ENCODE measurements at places on chromosomes 1 and 21. TPM values are rescaled to one million over a fixed set of nuclear protein-coding genes. Genes with fewer than 3 reads are reported as not detected.

The SERPINC1 gene
- 742 TPM for total RNA-seq

The MATN1 gene
- total RNA-seq, result not detected

The TEKT2 gene
- total RNA-seq, result 0.14 TPM

The FCRL6 gene
- total RNA-seq, result 0.09 TPM

The SH2D1B gene
- total RNA-seq, result 0.33 TPM

The CLEC20A gene
- 0.33 TPM for total RNA-seq

The THEMIS2 gene
- 15.4 TPM for total RNA-seq

- no peaks in the 10 kb centered on the region for H3K36me3 ChIP-seq
- H3K4me1 ChIP-seq, result no peaks in the 10 kb centered on the region
- no peak overlapping the region for H3K27ac ChIP-seq
Measured at GRCh38 chr1:29673669-29674626, 437.6 kb downstream of the PTPRU start.

- H3K36me3 ChIP-seq, result no peaks in the 10 kb centered on the region
- no peaks in the 10 kb centered on the region for H3K4me1 ChIP-seq
- H3K27ac ChIP-seq, result peak overlapping the region; percentile 14
- H3K27me3 ChIP-seq, result no peaks in the 10 kb centered on the region
Measured at GRCh38 chr1:244325056-244325758, 126.5 kb downstream of the ADSS2 start.

- no peak overlapping the region for H3K4me3 ChIP-seq
- H3K27me3 ChIP-seq, result no peaks in the 10 kb centered on the region
- no peak for DNase-seq
- peaks cover 7% of the 10 kb centered on the region for H3K4me1 ChIP-seq
Measured at GRCh38 chr1:165376041-165376810, 19.7 kb upstream of the LMX1A start.

- H3K4me1 ChIP-seq, result no peaks in the 10 kb centered on the region
- H3K36me3 ChIP-seq, result no peaks in the 10 kb centered on the region
- peak overlapping the region; percentile 25 for H3K27ac ChIP-seq
- H3K27me3 ChIP-seq, result no peaks in the 10 kb centered on the region
Measured at GRCh38 chr21:31161157-31161556, 122.9 kb upstream of the KRTAP19-8 start.

DNA sequence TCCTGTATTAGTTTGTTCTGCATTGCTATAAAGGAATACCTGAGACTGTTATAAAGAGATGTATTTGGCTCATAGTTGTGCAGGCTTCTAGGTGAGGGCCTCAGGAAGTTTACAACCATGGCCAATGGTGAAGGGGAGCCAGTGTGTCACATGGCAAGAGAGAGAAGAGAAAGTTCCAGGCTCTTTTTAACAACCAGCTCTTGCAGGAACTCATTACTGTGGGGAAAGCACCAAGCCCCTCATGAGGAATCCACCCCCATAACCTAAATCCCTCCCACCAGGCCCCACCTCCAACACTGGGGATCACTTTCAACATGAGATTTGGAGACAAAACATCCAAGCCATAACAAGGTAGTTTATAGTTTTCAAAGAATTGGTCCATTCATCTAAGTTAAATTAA is 5.0 kb upstream of the MEAF6 start:
- H3K36me3 ChIP-seq, result no peaks in the 10 kb centered on the region
- H3K4me1 ChIP-seq, result peaks cover 7% of the 10 kb centered on the region
- no peaks in the 10 kb centered on the region for H3K27me3 ChIP-seq
- H3K4me3 ChIP-seq, result no peak overlapping the region
- no peak for DNase-seq
- no peak overlapping the region for H3K27ac ChIP-seq

DNA sequence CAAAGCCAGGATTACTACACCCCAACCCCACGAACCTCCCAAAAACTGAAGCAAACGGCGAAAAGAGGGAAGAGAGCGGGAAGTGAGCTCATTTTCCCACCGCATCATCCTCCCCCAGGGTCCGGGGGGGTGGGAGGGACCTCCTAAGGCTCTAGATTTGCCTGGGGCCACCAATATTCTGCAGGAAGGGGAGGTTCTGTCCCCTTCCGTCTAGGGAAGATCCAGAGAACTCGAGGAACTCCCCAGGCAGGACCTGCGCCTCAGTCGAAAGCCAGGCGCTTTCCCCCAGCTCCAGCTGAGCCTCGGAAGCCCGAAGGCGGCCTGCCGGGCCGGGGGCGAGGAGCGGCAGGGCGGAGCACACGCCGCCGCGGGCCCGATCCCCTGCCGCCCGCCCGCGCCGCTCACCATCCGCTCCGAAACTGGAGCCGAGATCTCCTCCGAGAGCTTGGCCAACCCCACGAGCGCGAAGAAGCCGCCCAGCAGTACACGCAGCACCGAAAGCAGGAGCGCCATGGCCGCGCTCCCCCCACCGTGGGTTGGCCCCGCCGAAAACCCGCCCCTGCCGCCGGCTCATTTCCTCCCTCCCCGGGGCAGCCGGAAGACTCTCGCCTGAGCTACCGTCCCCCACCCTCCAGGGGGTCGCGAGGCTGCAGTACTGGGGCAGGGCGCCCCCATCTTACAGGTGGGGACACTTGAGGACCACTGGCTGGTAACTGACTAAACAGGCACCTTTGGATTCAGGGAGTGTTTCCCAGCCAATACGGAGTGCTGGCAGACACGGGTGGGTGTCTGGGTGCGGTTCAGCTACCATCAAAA is at the start of gene TMEM35B:
TSS of gene TMEM35B (minus strand) at position 555 of the 816 bp plus-strand sequence. CDS start at position 513, 42 bp downstream.
- H3K36me3 ChIP-seq, result peaks cover 6% of the 10 kb centered on the region
- peaks cover 11% of the 10 kb centered on the region for H3K4me1 ChIP-seq
- H3K4me3 ChIP-seq, result peak within 1 kb of the TSS; percentile 83
- peak; percentile 57 for DNase-seq

DNA sequence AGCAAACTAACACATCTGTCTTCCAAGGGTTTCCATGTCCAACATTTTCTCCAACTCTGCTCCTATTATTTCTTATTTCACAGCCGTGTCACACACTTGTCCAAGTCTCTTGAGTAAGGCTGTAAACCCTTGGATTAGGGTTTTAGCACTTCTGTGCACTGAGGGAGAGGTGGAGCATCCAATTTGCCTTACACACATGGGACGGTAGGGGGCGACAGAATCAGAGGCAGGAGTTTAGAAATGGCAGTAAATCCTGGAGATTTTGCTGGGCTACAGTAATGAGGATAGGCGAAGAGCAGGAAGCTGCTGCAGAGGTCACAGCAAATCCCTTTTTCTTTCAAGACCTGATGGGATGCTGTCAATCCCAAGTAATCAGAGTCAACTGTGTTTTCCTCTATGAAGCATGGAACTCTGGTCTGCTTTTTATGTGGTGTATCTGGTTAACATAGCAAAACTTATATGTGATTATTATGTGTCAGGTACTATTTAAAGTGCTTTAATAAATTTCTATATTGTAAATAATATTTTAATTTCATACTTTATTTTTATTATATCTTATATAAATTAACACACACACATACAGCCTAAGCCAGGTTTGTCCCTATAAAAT is 15.4 kb upstream of the LCE5A start:
- no peaks in the 10 kb centered on the region for H3K27me3 ChIP-seq
- no peaks in the 10 kb centered on the region for H3K4me1 ChIP-seq
- H3K36me3 ChIP-seq, result no peaks in the 10 kb centered on the region
- no peak overlapping the region for H3K4me3 ChIP-seq
- no peak for DNase-seq

DNA sequence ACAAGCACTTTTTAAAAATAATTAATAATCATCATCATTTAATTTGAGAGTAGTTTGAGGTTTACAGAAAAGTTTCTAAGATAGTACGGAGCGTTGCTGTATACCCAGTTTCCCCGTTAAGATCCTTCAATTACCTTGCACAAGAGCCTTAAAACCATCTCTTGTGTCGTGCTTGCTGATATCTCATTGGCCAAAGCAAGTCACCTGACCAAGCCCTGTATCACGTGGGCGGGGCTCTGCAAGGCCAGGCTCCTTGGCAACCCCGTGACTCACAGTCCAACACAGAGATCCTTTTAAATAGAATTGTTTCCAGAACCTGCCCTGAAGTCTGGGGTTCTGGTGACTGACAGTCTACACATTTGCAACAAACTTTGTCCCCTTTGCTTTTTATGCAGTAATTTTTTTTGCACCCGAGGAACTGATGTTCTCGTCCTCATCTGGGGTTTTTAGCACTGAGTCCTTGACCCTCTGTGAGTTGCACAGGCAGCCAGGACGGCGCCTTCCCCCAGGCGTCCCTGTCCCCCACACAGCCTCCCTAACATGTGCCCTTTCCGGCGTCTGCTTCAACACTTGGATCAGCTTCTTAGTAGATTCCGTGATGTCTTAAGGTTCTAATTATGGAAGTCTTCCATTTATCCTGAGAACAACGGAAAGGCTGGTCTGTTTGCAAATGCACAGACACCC is 183.3 kb upstream of the TMEM51 start:
- H3K27me3 ChIP-seq, result no peaks in the 10 kb centered on the region
- H3K27ac ChIP-seq, result peak overlapping the region; percentile 19
- H3K36me3 ChIP-seq, result no peaks in the 10 kb centered on the region
- no peak for DNase-seq
- no peak overlapping the region for H3K4me3 ChIP-seq

DNA sequence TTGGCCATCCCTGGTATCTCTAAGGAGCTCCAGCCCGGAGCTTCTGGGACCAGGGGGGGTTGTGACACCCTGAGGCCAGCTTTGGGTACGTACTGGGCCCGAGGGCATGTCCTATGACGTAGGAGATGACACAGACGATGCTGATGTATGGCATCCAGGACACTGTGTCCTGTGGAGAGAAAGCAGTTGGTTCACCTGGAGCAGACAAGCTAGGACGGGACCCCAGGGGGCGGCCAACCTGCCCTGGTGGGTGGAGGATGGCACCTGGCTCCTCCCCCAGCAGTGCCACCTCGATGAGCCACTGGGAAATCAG is 12.1 kb upstream of the SLC2A7 start:
- no peak for DNase-seq
- H3K4me3 ChIP-seq, result no peak overlapping the region
- no peak overlapping the region for H3K27ac ChIP-seq
- no peaks in the 10 kb centered on the region for H3K4me1 ChIP-seq
- H3K36me3 ChIP-seq, result no peaks in the 10 kb centered on the region

DNA sequence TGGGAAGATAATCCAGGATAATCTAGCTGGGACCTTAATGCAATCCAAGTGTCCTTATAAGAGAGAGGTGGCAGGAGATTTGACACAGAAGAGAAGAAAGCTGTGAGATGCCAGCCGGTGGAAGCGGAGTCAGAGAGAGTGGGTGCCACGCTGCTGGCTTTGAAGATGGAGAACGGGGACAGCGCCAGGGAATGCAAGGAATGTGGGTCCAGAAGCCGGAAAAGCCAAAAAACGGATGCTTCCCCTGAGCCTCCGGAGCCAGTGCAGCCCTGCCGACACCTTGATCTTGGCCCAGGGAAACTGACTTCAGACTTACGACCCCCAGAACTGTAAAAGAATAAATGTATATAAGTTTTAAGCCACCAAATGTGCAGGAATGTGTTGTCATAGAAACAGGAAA is 152.6 kb downstream of the ZNF281 start:
- H3K4me3 ChIP-seq, result no peak overlapping the region
- H3K4me1 ChIP-seq, result no peaks in the 10 kb centered on the region
- H3K36me3 ChIP-seq, result no peaks in the 10 kb centered on the region
- H3K27ac ChIP-seq, result no peak overlapping the region
- no peaks in the 10 kb centered on the region for H3K27me3 ChIP-seq

DNA sequence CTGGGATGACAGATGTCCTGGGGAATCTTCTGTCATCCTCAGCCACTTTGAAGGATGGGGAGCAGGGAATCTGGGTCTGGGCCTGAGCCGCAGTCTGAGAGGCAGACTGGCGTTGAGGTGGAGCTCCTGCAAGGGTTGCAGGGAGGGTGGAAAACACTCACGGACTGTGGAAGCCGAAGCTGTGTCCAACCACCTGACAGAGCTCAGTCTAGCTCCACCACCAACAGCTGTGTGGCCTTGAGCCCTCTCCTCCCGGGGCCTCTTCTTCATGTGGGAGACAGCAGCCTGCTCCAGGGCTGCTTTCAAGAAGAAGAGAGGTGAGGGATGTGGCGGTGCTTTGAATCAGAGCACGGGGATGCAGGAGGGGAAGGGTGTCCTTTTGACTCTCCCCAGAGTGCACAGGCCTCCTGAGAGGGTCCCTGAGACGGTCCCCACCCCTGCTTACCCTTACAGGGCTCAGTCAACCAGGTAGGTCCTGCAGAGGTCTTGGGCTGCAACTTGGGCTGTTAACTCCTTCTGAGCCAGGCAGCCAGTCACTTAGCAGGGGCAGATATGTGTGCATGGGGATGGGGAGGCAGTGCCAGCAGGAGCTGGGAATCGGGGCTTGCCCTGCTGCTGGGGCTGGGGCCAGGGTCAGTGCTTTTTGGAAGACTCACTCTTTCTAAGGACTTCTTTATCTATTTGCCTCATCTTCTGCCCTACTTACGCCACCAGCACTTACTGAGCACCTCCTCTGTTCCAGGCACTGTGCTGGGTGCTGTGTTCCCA is 216.3 kb downstream of the PTPRU start:
- no peak overlapping the region for H3K4me3 ChIP-seq
- H3K27me3 ChIP-seq, result no peaks in the 10 kb centered on the region
- no peaks in the 10 kb centered on the region for H3K36me3 ChIP-seq
- DNase-seq, result no peak
- H3K27ac ChIP-seq, result no peak overlapping the region

GRCh38 chr1:33459691-33460090 is 12.8 kb upstream of the ZSCAN20 start:
- H3K4me3 ChIP-seq, result no peak overlapping the region
- H3K27ac ChIP-seq, result no peak overlapping the region
- no peaks in the 10 kb centered on the region for H3K36me3 ChIP-seq
- H3K4me1 ChIP-seq, result no peaks in the 10 kb centered on the region
- no peak for DNase-seq

GRCh38 chr1:8870103-8870502 is 8.4 kb downstream of the ENO1 start:
- no peaks in the 10 kb centered on the region for H3K27me3 ChIP-seq
- no peak for DNase-seq
- no peak overlapping the region for H3K4me3 ChIP-seq
- H3K27ac ChIP-seq, result peak overlapping the region; percentile 95

DNA sequence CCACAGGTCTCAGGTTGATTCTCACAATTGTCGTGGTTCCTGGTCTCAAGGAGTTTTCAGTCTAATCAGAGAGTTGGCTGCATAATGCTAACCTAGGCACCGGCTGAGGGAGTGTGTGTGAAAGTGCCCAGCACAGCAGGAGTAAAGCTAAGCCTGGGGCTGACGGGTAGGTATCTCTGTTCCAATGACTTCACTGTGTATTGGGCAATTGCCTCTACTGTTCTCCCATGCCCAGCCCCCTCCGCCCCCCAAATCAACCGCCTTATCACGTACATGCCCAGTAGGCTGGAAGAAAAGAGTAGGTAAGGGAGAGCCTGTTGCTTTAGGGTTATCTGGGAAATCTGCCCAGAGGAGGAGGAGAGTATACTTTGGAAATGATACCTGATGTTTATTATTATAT is 54.7 kb downstream of the MRPS6 start:
- DNase-seq, result no peak
- no peak overlapping the region for H3K27ac ChIP-seq
- H3K4me3 ChIP-seq, result no peak overlapping the region
- H3K36me3 ChIP-seq, result no peaks in the 10 kb centered on the region
- H3K4me1 ChIP-seq, result no peaks in the 10 kb centered on the region
- no peaks in the 10 kb centered on the region for H3K27me3 ChIP-seq

DNA sequence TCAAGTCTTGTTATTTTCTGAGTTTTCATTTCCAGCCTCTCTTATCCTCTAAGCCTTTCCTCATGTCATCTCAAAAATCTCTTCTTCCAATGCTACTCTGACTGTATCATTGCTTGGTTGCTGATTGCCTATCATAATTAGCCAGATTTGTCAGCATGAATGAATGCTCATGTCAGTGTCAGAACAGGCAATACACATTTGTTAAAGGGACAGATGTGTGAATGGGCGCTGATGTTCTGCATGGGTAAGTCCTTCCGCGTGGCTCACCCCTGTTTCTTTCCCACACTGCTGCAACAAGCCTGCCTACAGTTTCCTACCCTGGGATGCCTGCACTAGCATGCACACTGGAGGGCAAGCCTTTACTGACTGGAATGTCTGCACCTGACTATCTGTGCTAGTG is 100.6 kb downstream of the RHOU start:
- H3K36me3 ChIP-seq, result no peaks in the 10 kb centered on the region
- no peak overlapping the region for H3K4me3 ChIP-seq
- no peak for DNase-seq
